ENCODE measurements at places on chromosomes 2 and 18. TPM values are rescaled to one million over a fixed set of nuclear protein-coding genes. Genes with fewer than 3 reads are reported as not detected.

DNA sequence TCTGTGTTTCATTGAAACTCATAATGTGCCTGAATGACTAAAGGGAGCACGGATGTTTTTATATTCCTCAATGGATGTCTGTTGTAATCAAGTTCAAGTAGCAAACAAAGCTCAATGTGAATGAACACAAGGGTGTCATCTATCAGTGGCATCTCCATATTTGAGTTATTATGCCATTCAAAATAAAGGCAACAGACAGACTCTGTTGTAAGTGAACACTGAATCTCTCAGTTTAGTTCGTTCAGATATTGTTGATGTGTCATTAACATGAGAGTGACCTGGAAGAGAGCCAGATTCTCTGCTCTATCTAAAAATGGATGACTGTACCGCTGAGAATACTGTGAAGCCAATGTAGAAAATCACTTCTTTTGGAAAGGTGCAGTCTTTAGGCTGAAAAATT, 118.7 kb downstream of the NUP35 start:
- no peak for DNase-seq

- DNase-seq = no peak
These were observed 54.6 kb upstream of the RASGRP3 start for GRCh38 chr2:33421820-33422219.

GRCh38 chr2:17252258-17252657, 266.0 kb downstream of the RAD51AP2 start:
- no peak for DNase-seq

GRCh38 chr2:109531221-109531620, 82.5 kb downstream of the SEPTIN10 start:
- DNase-seq = no peak

DNA sequence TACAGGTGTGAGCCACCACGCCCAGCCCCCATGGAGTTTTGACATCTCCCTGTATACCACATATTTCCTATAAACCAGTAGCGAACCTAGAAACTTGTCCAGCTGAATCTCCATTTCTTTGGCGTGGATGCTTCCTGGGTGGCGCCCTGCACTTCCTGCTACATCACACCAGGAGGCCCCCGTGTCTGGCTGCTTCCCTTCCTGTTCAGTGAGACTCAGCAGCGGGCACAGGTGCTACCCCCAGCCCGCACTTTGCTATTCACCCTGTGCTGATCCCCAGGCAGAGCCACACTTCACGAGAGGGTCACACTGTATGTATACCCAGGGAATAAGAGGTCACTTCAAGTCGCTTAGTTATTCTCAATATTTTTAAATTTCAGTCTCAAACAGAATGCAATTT, 35.0 kb downstream of the CYP27C1 start:
- DNase-seq = no peak

GRCh38 chr2:53407363-53408080, 360.1 kb upstream of the CHAC2 start:
- DNase-seq = no peak

DNA sequence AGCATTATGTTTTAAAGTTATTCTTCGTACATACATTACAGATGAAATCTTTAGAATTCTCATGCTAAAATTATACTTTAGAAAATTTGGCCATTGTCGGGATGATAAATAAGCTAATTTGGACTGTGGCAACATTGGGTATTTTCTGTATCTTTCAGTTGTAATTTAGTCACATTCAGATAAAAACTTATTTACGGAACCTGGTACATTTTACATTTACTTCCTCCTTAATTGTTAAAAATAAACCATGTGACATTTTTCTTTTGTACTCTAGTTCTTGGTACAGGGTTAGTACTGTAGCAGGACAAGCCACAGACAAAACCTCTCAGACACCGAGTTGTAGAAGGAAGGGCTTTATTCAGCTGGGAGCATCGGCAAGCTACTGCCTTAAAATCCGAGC, 4.2 kb downstream of the CNDP2 start:
- no peak for DNase-seq

Gene CFAP210
- not detected for total RNA-seq

Gene MRPL30
- 13.3 TPM for total RNA-seq

Gene POTEI
- not detected for total RNA-seq

Gene SERPINB13
- not detected for total RNA-seq

Gene NCKAP5
- 3.6 TPM for total RNA-seq
